Activated CD4-positive, alpha-beta T cell treated with anti-CD3 and anti-CD28 coated beads for 24 hours (primary cell): ENCODE measurements at places on chromosomes 4 and X.

GRCh38 chr4:56671373-56671772 is 9.7 kb downstream of the HOPX start:
- no peak for DNase-seq

DNA sequence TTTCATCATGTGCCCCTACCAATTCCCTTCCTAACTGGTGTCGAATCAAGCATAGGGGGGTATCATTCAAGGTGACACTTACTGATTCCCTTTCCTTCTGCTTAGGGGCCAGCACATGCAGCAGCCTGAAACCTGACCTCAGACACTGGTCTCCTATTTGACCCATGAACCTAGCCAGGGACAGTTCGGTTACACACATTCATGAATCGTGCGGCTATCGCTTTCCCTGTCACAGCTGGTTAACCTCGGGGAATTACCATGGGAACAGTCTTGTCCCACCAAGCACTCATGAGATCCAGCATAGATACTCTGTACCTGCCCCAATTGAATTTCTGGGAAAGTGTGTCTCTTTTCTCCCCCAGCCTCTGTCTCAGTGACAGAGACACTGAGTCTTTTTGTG is 140.4 kb downstream of the ZNF674 start:
- no peak for DNase-seq

- DNase-seq, result no peak
Measured at GRCh38 chr4:184021389-184021788, 116.3 kb downstream of the STOX2 start.

GRCh38 chr4:10074767-10075105 is 41.9 kb downstream of the WDR1 start:
- DNase-seq, result no peak

- no peak for DNase-seq
Measured at GRCh38 chr4:123298801-123299200, 97.8 kb upstream of the SPRY1 start.

DNA sequence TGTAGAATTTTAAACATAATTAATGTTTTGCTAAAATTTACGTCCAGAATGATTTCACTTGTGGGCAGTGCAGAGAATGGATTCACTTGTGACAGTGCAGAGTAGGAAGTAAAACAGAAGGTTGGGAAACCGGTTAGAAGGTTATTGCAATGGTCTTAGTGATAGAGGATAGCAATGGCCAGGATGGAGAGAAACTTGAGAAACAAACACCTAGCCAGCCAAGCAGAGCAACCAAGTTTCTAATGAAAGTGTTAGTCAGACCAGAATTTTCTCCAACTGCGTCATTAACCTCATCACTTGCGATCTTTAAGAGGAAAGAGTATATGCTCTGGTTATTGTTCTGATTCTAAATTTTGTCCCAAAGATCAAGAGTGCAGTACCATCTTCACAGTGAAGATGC is 50.0 kb upstream of the TBC1D9 start:
- DNase-seq, result no peak

DNA sequence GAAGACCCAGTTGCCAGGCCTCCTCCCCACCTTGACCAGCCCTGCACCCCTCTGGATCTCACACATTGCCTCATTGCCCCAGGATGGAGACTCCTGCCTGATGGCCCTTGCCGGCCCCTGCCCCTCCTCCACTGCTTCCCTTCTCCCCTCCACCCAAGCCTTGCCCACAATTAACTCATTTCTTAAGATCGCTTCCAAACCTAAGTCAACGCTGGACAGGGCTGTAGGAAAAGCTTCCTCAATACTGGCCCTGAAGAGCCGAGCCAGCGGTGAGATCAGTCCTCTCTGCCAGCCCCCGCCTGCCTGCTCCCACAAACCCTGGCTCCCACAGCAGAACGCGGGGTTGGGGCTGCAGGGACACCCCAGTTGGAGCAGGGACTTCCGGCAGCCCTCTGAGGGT is 7.5 kb upstream of the HAUS7 start:
- DNase-seq, result no peak

DNA sequence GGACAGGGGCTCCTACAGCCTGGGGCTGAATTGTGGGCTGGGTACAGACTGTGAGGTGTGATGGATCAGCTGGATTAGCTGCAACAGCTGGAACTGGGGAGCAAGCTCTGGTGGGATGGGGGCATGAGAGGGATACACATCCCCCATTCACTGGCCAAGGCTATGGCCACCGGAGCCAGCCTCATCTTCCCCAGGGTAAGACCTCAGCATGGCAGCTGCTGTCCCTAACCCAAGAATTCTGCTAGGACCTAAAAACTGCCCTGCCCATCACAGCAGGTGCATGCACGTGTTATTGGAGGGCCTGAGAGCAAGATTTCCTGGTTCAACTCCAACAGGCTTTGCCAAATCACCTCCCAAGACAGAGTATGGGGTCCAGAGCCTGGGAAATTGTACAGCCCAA is 258.6 kb upstream of the AGTR2 start:
- no peak for DNase-seq

DNA sequence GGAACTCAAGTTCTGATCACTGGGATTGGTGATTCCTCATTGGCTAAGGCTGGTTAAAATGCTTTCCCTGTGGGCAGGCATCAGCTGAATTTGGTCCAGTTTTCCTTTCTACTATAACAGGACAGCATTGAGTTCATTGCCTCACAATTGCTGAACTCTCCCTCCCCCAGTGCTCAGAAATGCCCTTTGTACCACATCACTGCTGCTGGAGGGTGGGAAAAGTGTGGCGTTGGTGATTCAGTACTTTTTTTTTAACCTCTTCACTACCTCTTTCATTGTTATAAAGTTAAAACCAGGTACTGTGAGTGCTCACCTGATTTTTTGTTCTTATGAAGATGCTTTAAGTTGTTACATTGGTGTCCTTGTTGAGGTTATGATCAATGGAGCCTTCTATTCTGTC is 69.3 kb upstream of the IL2 start:
- no peak for DNase-seq

GRCh38 chr4:157221895-157222770 is 1.6 kb downstream of the GRIA2 start:
- no peak for DNase-seq

DNA sequence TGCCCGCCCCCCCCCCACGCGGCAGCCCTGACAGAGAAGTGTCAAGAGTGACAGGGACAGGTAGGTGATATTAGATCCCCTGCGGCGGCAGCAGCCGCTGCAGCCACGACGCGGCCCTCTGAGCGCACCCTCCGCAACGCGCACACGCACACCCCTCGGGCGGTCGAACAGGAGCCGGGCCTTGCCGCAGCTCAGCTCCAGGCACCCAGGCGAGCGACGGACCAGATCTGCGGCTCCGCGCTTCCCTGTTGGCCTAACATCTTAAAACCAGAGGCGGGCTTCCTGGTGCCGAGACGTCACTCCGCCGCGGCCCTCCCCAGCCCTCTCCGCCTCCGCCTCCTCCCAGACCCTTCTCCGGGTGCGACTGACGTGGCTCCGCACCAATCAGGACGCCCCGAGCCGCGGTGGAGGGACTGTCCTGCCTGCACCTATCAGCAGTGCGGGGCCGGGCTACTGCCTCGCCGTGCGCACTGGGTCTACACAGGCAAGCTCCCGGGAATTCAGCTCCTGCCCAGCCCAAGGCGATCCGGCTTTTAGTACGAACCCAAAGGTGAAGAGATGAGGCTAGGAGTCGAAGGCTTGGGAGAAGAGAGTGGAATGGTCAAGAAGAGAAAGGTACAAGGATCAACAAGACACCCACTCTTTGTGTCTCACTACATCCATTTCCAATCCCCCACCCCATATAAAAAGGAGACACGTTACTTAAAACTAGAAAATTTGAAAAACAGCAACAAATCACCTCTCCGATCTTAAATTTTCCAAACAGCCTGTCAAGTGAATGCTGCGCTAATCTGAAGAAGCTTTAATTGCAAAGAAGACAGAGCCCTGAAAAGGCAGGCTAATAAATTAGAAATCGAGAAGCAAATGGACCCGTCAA is at the start of gene PITX2:
Gene PITX2 (minus strand): TSS at position 237 of the 877 bp plus-strand sequence. CDS start 617 bp downstream, outside the sequence.
- peak; percentile 22 for DNase-seq

DNA sequence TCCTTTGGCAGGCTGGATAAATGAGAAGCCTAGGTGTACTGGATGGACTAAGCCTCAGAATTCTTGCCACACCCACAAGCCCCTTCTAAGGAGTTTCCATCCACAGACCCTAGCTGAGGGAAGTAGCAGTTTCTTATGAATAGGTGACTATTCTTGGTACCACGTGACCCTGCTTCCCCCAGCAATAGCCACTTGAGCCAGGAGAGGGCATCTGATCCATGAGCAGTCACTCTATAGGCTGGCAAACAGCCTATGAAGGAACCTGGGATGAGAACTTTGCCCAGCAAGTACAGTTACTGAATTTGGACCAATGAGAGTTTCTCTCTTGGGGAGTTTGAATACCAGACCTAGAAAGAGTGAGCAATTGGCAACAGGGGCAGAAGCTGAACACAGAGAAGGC is 84.0 kb downstream of the RTL9 start:
- no peak for DNase-seq

GRCh38 chrX:37781814-37782213 is 2.0 kb downstream of the CYBB start:
- DNase-seq, result no peak

- no peak for DNase-seq
Measured at GRCh38 chr4:6695660-6696610, 2.3 kb downstream of the S100P start.

- no peak for DNase-seq
Measured at GRCh38 chrX:134981910-134982309, 8.9 kb upstream of the SMIM10 start.

DNA sequence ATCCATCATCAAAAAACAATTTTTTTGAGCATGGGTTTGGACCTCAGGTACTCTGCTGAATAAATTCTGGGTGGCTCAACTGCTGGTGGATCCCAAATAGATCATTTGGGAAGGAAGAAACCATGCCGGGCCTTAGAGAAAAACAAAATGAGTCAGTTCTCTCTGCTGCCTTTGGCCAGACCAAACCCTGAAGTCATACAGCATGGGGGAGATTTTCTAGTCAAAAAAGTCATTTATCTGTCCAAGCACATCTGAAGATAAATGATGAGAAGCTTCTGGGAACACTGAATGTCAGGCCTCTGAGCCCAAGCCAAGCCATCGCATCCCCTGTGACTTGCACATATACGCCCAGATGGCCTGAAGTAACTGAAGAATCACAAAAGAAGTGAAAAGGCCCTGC is 261.4 kb downstream of the DHX15 start:
- no peak for DNase-seq

GRCh38 chrX:134324359-134324758 is 87.4 kb downstream of the CCDC160 start:
- no peak for DNase-seq
